ENCODE measurements at places on chromosomes 7 and 10. TPM values are rescaled to one million over a fixed set of nuclear protein-coding genes. Genes with fewer than 3 reads are reported as not detected.

The SPDYE5 gene
- total RNA-seq: not detected

The TMEM213 gene
- total RNA-seq: 0.25 TPM

The MSMB gene
- total RNA-seq: not detected

The CPA1 gene
- total RNA-seq: not detected

The AKR1C1 gene
- total RNA-seq: 307 TPM
